ENCODE measurements at places on chromosomes 7 and 10. TPM values are rescaled to one million over a fixed set of nuclear protein-coding genes. Genes with fewer than 3 reads are reported as not detected.

Gene TOMM7
- total RNA-seq, result 390 TPM

Gene CPA4
- total RNA-seq, result not detected

Gene HABP2
- not detected for total RNA-seq

Gene ADRA2A
- not detected for total RNA-seq

Gene EBLN1
- not detected for total RNA-seq

Gene OPALIN
- not detected for total RNA-seq

Gene CALCR
- total RNA-seq, result not detected

DNA sequence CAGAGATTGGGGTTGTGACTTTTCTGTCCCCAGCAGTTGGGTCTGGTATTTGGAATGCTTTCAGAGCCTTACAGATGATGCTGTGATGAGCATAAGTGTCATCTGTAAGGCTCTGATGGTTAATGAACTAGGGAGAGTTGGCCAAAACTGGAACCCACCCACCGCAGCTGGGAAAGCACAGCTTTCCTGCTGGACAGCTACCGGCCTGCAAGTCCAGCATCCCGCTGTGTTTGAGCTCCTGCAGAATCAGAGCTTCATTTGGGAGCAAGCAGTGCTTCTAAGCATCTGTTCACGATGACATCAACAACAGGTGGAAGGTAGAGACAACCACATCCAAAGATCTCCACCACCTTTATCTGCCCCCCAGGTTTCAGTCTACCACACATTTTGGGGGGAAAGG lies 11.7 kb downstream of the UCN3 start:
- DNase-seq, result no peak
- no peaks in the 10 kb centered on the region for H3K36me3 ChIP-seq
- H3K4me3 ChIP-seq, result no peak overlapping the region
- no peak overlapping the region for H3K27ac ChIP-seq

- no peak overlapping the region for H3K27ac ChIP-seq
- no peaks in the 10 kb centered on the region for H3K4me1 ChIP-seq
- H3K36me3 ChIP-seq, result no peaks in the 10 kb centered on the region
- DNase-seq, result no peak
- H3K4me3 ChIP-seq, result no peak overlapping the region
These were observed 290.9 kb downstream of the DNAJB9 start for GRCh38 chr7:108860615-108861014.

- no peak overlapping the region for H3K4me3 ChIP-seq
- H3K27me3 ChIP-seq, result no peaks in the 10 kb centered on the region
- H3K36me3 ChIP-seq, result peaks cover 33% of the 10 kb centered on the region
- peaks cover 2% of the 10 kb centered on the region for H3K4me1 ChIP-seq
- no peak overlapping the region for H3K27ac ChIP-seq
These were observed 49.1 kb downstream of the RAB11FIP2 start for GRCh38 chr10:117997673-117998072.

DNA sequence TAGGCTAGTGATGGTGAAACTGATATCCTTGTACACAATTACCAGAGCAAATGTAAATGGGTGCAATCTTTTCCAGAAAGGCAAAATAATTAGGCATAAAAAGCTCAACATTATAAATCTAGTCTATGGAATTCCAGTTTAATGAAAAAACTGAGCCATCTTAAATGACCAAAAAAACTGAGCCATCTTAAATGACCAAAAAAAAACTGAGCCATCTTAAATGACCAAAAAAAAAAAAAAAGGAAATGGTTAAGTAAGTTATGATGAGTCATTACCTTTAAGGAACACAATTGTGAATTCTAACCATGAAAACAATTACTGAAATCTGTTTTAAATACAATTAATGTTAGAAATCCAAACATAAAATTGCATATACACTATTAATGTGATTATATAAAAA lies 25.3 kb downstream of the USP6NL start:
- no peak overlapping the region for H3K27ac ChIP-seq
- H3K4me3 ChIP-seq, result no peak overlapping the region
- no peaks in the 10 kb centered on the region for H3K27me3 ChIP-seq
- DNase-seq, result no peak
- peaks cover 19% of the 10 kb centered on the region for H3K36me3 ChIP-seq

DNA sequence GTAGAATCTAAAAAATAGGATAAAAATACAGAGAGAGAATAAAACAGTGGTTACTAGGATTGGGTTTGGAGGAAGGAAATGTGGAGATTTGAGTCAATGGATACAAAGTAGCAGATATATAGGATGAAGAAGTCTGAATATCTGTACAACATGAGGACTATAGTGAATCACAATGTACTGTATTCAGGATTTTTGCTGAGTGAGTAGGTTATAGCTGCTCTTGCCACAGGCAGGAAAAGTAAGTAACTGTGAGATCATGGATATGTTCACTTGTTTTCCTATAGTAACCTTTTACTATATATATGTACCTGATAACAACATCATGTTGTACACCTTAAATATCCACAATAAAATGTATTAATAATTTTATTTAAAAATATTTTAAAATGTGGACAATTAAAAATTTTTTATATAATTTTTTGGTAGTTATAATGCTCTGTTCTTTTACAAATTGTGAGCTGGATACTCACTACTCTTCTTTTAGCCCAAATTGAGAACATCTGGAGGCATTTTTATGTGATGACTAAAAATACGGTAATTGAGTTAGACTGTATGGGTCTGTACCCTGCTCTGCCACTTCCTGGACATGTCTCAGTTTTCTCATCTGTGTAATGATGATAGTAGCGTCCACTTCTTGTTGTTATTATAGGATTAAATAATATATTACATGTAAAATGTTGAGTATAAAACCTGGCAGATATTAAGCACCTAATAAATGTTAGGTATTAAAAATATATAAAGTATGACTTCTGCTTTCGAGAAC lies 439.1 kb downstream of the AUTS2 start:
- no peak overlapping the region for H3K27ac ChIP-seq
- no peak for DNase-seq
- no peaks in the 10 kb centered on the region for H3K36me3 ChIP-seq
- H3K4me1 ChIP-seq, result no peaks in the 10 kb centered on the region
- H3K4me3 ChIP-seq, result no peak overlapping the region

DNA sequence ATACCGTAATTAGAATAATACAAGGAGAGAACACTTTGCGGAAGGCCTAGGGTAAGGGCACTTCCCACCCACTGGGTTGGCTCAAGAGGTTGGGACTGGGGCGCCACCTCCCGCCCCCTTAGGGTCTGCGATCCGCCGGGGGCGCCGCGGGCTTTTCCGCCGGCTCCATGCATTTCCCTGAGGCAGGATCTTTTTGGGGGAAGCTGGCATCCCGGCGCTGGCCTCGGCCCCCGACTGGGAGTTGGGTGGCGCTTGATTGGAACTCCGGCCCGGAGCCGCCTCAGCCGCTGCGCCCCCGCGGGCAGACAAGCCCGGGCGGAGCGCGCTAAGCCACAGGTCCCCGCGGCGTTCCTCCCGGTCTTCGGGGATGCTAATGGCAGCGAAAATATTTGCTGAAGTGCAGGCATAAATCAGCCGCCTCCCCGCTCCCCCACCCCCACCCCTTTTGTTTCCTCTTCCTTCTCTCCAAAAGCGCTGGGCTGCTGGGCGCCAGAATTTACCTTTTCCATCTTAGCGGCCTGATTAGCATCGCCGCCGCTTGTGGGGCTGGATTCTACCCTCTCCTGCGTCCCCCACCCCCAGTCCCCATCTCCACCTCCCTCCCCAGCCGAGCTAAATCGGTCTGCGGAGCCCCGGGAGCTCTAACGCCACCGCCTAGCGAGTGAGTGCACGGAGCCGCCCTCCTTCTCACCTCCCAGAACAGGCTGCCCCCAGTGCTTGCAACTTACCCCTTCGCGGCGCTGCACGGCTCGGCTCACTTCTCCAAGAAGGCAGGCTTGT lies 5.1 kb downstream of the UNC5B start:
- H3K36me3 ChIP-seq, result no peaks in the 10 kb centered on the region
- DNase-seq, result no peak
- no peak overlapping the region for H3K27ac ChIP-seq
- peaks cover 69% of the 10 kb centered on the region for H3K27me3 ChIP-seq
- peak overlapping the region; percentile 74 for H3K4me3 ChIP-seq
- H3K4me1 ChIP-seq, result peaks cover 4% of the 10 kb centered on the region

DNA sequence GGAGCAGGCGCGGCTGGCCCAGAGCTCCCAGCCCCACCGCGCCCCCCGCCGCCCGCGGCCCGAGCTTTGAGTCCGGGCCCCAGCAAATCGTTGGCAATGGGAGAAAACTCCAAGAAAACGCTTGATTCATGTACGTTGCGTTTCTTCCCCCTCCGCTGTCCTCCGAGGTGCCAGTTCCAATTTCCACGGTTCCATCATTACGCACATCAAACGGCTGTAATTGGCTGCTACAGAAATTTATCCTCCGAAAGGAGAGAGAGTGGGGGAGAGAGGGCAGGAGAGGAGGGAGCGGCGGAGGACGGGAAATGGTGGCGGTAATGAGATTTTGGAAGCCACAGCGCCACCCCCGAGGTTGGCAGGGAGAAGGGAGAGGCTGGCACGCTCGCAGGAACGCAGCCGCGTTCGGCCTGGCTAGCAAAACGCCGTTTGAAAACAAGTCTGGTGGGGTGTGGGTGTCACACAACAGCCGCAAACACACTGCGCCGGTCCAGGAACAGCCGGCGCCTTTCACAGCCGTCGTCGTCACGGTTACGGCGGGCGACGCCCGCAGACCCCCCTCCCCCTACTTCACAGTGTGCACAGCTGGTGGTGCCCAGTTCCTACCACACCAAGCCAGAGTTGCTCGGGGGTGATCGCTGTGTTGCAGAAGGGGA lies 57.5 kb downstream of the UNCX start:
- peaks cover 30% of the 10 kb centered on the region for H3K27me3 ChIP-seq
- no peaks in the 10 kb centered on the region for H3K36me3 ChIP-seq
- no peaks in the 10 kb centered on the region for H3K4me1 ChIP-seq
- peak overlapping the region; percentile 41 for H3K4me3 ChIP-seq

DNA sequence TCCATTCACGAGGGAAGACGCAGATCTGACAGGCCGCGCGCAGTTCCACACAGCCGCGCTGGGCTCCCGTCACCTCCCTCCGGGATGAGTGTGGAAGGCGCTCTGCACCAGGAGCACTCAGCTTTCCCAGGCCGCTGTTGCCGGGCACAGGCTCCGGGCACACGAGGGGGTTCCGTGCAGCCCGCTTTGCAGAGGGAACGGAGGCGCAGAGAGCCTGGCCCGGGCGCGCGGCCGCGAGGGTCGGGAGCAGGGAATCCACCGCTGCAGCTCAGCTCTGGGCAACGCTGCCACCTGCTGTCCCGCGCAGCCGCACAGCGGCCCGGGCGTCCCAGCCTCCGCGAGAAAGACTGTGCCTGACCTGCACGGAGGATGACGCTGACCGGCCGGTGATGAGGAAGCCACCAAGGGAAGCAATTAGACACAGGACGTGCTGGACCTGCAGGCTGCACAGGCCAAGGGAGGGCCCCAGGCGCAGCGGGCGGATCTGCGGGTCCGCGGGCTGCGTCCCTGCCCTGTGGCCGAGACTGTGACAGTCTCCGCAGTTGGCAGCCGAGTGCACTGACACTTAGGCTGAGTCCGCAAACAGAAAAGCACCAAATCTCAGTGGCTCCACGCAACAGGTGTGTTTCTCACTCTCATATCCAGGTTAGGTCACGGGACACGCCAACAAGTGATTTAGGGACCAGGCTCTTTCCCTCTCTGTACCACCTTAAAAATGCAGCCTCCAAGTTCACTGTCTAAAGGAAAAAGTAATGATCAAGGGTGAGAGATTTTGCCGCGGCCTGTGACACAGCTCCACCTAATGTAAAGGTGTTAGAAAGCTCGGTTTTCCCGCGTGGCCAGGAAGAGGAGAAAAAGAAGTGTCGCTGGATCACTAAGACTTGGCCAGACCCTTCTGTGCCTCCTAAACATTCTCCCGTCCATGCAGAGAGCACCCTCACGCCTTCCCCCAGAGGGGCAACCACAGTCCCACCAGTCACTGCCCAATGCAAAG lies 94.5 kb downstream of the SEC61G start:
- peaks cover 6% of the 10 kb centered on the region for H3K4me1 ChIP-seq
- H3K27ac ChIP-seq, result no peak overlapping the region
- H3K36me3 ChIP-seq, result no peaks in the 10 kb centered on the region
- peak; percentile 38 for DNase-seq
- peak overlapping the region; percentile 59 for H3K4me3 ChIP-seq

- peaks cover 8% of the 10 kb centered on the region for H3K27me3 ChIP-seq
- H3K27ac ChIP-seq, result no peak overlapping the region
- no peaks in the 10 kb centered on the region for H3K4me1 ChIP-seq
- no peak for DNase-seq
- peaks cover 14% of the 10 kb centered on the region for H3K36me3 ChIP-seq
These were observed 26.6 kb upstream of the PLA2G12B start for GRCh38 chr10:72981028-72981881.

GRCh38 chr10:89403043-89403442 lies 10.6 kb downstream of the IFIT1 start:
- peaks cover 27% of the 10 kb centered on the region for H3K4me1 ChIP-seq
- peaks cover 92% of the 10 kb centered on the region for H3K36me3 ChIP-seq
- no peaks in the 10 kb centered on the region for H3K27me3 ChIP-seq
- no peak for DNase-seq

DNA sequence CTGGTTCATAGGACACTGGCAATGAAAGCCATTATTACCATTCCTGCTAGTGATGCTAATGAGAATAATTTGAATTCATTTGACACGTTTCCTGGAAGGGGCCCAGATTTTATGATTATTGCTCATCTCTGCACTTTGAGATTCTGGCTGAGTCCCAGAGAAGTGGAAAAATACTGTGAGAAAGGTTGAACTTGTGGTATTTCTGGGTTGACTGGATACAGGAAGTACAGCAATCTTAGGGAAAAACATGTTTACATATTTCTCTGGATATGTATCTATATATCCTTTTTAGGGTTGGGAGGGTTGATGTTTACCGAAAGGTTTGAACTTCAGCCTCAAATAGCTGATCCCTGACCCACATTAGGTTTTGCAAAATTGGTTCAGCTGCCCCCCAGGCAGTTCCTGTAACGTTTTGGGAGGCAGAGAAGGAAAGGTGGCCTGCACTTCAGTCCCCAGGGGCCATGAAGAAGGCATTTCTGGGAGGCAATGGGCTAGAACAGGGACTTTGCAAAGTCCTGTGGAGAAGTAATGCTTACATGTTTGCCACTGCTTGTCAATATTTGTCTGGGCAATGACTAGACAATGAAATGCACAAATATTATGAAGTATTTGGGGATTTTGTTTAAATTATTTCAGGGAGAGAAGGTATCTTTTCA lies 253.7 kb upstream of the PITRM1 start:
- H3K4me1 ChIP-seq, result peaks cover 24% of the 10 kb centered on the region
- H3K27me3 ChIP-seq, result peaks cover 15% of the 10 kb centered on the region
- no peak overlapping the region for H3K4me3 ChIP-seq
- no peak for DNase-seq
- H3K36me3 ChIP-seq, result peaks cover 7% of the 10 kb centered on the region

- no peak for DNase-seq
- H3K4me1 ChIP-seq, result peaks cover 6% of the 10 kb centered on the region
These were observed 18.5 kb downstream of the TMEM72 start for GRCh38 chr10:44929356-44930255.

GRCh38 chr10:48934672-48935501 lies 4.8 kb downstream of the LRRC18 start:
- H3K4me3 ChIP-seq, result no peak overlapping the region
- no peak for DNase-seq
- peaks cover 2% of the 10 kb centered on the region for H3K27me3 ChIP-seq
- H3K4me1 ChIP-seq, result no peaks in the 10 kb centered on the region
- H3K36me3 ChIP-seq, result no peaks in the 10 kb centered on the region
